H7 (cell line): ENCODE measurements at places on chromosomes 7 and 10. TPM values are rescaled to one million over a fixed set of nuclear protein-coding genes. Genes with fewer than 3 reads are reported as not detected.

- no peak for DNase-seq
These were observed 49.7 kb upstream of the ANTXRL start for GRCh38 chr10:46236941-46237681.

Gene TPST1
- 20.4 and 24.6 TPM in 2 replicates for total RNA-seq

- peak; percentile 33 for DNase-seq
These were observed 5.1 kb downstream of the AOC1 start for GRCh38 chr7:150857276-150858055.

Gene NPSR1
- total RNA-seq, result not detected in 2 replicates

GRCh38 chr7:154750353-154750801, 252.5 kb downstream of the PAXIP1 start:
- peak; percentile 44 for DNase-seq

DNA sequence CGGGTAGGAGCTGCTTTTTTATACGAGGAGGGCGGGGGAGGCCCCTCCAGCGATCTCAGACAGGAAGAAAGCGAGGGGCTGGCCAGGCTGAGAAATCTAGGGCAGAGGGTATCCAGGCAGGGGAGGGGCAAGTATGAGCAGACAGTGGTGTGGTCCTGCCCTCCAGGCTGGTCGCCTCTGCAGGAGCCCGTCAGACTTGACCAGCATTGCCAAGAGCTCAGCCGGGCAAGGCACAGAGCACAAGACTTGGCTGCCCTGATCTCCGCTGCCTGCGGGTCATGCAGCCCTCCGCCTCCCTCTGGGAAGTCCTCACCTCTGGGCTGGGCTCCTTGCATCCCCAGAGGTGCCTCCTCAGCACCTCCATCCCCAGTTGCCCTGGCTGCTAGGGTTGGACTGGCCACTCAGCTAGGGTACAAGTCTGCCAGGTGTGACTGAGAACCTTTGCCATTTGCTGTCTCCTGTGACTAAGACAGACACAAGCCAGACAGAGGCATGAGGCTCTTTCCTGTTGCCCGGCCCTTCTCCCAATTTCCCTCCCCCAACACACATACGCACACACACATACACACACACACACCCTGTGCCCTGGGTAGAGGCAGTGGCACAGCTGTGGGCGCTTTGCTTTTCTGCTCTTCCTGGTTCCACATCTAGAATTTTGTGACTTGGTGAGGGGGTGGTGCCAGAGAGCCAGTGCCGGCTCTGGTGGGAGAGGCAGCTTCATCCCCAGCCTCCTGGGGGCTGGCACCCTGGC, 59.1 kb upstream of the PPIF start:
- DNase-seq, result no peak

DNA sequence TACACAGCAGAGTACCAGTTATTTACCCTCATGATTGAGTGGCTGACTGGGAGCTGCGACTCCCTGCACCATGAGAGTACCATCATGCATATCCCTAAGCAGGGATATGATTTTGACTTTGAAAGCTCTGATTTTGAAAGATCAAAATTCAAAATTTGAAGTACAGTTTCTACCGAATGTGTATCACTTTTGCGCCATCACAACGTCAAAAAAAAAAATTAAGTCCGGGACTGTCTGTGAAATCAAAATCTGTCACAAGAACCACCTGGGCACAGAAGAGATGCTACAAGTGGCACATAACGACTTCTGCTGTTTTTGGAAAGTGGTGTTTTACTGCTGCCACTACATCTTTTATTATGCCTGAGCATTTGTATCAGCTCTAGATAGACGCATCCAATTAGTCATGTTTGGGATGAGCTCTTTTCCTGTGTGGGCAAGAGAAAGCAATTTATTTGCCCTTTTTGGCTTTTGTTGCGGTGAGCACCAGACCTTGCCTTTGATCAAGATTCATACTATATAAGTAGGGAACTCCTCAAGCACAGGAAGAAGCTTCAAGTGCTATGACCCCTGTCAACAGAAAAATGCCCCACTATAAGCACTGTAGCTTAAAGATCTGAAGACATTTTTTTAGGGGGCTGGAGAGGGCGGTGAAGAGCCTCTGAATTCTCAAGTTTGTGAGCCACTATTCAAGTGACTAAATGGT, 10.7 kb downstream of the MTPN start:
- DNase-seq, result no peak

DNA sequence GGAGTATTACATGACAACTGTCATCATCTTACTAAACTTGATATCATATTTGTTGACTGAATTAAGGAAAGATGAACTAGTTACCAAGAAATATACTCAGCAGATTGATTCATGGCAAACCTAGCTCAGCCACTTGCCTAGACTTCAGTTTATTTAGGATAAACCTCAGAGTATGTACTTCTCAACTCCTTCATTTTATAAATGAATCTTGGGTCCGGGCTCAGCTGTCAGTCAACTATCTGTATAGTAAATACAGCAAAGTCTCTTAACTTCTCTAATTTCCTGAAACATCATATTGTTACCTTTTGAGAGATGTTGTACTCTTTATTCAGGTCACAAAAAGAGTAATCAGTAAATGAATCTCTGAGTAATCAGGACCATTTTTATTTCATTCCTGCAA, 211.0 kb upstream of the KLF14 start:
- no peak for DNase-seq

Gene TRPV5
- total RNA-seq, result not detected in 2 replicates

- no peak for DNase-seq
These were observed 52.2 kb downstream of the CUBN start for GRCh38 chr10:17077346-17077781.

Gene CREM
- 31.8 and 36.0 TPM in 2 replicates for total RNA-seq

GRCh38 chr10:133327651-133328357, 8.9 kb downstream of the CALY start:
- peak; percentile 62 for DNase-seq

Gene PLOD3
- total RNA-seq, result 41.9 and 48.3 TPM in 2 replicates

DNA sequence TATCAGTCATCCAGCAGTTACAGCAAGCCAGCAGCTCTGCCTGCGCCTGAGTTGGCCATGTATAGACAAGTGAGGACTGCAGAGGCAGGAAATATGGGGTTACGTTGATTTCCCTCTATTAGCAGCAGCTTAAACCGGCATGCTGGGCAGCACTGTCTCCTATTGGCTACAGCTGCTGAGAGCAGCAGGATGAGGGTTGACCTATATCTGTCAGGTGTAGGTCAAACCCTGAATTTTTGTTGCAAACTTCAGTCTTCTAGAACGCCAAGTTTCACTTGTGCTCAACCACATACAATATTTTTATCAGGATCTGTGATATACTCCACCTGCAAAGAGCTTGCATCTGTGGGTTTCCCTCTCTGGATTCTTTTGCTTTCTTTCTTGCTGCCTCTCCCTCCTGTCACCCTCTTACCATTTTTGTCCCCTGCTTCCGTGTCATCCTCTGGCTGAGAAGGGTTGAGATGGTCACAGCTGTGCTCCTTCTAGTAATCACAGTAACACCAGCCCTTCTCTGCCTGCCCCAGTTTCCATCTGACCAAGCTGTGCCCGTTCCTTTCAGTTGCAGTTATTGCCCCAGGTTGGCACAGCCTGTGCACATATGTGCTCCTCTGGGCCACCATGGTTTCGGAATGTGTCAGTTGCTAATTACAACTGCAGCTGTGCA, 23.8 kb upstream of the GLCCI1 start:
- DNase-seq, result no peak

DNA sequence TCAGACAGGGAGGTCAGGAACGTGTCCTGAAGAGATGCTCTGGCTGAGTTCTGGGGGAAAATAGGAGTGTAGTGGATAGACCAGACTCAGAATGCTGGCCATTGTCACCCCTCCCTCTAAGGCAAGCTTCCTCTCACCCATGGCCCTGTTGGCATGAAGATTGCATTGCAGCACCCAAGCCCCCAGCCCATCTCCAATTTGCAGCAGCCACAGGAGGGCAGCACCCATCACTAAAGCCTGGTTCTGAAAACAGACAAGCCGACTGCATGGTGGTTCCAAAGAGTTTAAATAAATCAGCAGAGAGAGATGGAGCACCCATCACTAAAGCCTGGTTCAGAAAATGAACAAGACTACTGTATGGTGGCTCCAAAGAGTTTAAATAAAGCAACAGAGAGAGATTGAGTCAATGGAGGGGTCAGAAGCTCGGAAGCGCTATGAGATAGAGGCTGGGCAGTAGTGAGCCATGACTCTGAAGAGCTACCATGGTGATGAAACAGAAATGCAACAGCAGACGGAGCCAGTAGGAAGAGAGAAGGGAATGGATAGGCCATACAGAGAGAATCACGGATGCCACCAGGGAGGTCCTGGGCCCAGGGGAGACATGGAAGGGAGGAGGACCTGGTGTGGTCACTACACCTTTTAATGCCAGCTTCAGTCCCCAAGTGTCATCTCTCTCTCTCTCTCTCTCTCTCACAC, 237.9 kb upstream of the MYO3A start:
- DNase-seq, result no peak

Gene ASZ1
- total RNA-seq, result not detected in 2 replicates

- peak; percentile 77 for DNase-seq
These were observed 804 bp downstream of the UNC5B start for GRCh38 chr10:71213127-71213621.

- DNase-seq, result no peak
These were observed 34.3 kb downstream of the CFAP46 start for GRCh38 chr10:132907821-132908620.

Gene CNPY4
- total RNA-seq, result 12.2 and 17.1 TPM in 2 replicates

- no peak for DNase-seq
These were observed 313.9 kb downstream of the PHTF2 start for GRCh38 chr7:78112488-78112887.

Gene BEND7
- total RNA-seq, result 2.7 and 6.8 TPM in 2 replicates

- DNase-seq, result no peak
These were observed 229.0 kb upstream of the SP4 start for GRCh38 chr7:21198921-21199320.

DNA sequence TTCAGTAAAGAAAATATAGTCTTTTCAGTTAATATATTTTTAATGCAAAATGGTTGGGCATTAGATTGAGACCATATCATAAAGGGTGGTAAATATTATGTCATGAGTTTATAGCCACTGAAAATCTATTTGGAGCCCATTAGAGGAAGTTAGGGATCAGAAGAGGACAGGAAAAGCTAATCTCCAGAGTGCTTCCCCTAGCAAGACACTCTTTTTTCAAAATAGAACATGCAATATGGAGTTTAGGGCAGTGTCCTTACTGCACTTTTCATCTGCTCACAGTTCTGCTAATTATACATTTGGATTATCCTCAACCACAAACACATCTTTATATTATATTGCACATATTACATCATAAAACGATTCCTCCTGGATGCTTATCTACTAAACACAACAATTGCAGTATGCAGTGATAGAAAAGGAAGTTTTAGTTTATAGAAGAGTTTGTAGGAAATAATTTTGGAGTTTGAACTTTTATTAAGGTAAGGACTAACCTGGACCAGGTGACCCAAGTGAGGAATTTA, 159.8 kb downstream of the PHF14 start:
- DNase-seq, result no peak

- no peak for DNase-seq
These were observed 3.9 kb downstream of the FFAR4 start for GRCh38 chr10:93570383-93570782.

- no peak for DNase-seq
These were observed 83.7 kb downstream of the CCNY start for GRCh38 chr10:35420044-35420443.

DNA sequence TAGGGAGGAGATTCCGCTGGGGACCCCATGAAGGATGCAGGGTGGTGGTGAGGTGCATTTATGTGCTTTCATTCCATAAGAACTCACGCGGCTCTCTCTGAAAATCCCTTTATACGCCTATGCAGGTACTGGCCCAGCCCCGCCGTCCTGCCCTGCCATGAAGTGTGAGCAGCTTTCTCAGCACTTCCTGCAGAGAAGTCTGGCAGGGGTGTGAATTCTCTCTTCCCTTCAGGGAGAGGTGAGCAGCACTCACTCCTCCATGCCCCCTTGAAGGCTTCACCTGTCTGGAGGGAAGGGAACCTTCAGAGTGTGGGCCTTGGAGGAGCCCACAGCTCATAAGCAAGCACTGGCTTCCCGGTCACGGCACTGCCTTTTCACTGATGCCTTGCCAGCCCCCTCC, 34.0 kb downstream of the PPP2R2D start:
- no peak for DNase-seq

GRCh38 chr7:41219276-41219675, 483.6 kb downstream of the INHBA start:
- peak; percentile 19 for DNase-seq

DNA sequence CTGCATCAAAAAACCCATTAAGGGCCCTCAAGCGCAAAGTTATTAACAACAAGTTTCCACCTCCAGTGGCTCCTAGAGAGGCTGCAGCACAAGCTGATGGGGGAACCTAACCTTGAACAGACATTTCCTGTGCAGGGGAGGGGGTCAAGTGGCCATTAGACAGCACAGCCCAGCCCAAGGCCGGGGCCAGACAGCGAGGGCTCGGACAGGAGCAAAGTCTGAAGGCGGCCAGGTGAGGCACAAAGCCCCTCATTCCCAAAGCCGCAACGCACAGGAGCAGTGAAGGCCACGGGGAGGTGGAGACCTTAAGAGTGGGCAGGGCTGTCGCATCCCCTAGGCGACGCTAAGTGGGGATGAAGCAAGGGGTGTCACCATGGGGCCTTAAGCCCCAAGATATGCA, 73.2 kb upstream of the ZNF746 start:
- DNase-seq, result no peak

GRCh38 chr7:28239823-28240204, 59.2 kb upstream of the JAZF1 start:
- no peak for DNase-seq

DNA sequence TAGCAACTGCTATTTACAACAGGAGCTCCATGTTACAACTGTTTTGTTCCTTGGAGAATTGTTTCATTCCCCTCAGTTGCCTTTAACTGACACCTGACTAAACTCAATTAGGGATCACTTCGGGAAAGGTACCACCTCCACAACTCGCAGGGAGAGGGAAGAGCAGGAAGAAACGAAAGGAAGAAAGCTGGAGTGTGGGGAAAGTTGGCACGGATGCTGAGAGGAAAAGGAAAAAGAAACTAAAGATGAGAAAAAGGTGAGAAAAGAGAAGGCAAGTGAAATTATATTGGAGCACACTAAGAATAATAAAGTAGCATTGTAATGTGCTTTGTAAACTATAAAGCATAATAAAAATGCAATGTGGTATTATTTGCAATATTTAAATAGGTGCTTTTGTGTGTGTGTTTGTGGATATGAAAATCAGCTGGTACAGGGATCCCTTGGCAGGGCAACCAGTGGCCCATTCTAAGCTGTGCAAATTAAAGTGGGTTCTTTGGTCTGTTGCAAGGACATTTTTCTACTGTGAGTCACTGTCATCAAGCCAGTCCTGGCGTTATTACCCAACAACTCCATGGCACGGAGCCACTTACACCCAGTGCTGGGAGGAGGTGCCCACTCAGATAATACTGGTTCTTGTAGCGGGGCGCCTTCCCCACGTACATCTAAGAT, 45.9 kb downstream of the HIPK2 start:
- no peak for DNase-seq

- no peak for DNase-seq
These were observed 91.9 kb upstream of the NPY start for GRCh38 chr7:24192053-24192452.
